ENCODE measurements at places on chromosomes 13 and 19.

DNA sequence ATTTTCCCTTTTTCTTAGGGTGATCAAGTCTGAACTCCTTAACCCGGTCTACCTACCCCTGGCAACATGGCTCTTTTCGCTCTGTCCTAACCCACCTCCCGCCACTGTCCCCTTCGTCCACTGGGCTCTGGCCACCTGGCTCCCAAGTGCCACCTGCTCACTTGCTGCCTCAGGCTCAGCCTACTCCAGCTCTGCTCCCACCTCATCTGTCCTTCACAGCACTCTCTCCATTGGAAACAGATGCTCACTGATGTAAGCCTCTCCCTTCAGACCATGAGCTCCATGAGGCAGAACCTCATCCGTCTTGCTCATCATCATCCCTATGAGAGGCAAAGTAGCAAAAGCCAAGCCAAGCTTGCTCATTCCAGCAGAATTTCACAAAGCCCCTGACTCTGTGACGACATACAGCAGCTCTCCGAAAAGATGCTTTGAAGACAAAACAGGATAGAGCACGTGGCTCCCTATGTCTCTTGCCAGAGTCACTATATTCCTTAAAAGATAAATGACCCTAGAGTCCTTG, 35.3 kb upstream of the AMER2 start:
- no peak for DNase-seq

DNA sequence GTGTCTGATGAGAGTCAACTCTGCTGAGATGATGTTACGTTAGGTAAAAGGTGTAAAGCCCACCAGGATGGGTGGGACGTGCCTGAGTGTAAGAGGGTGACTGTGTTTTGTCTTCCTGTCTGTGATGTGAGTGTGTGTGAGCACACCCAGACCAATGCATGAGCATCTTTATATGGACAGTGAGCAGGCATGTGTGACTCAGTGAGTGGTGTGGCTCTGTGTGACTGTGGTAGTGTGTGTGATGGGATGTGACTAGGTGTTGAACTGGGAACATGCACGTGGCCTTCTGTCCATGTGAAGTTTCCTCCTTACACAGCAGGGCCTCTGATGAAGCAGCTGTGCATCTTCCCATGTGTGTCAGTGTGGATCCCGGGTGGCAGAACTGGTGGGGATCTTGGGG, 17.8 kb upstream of the LGALS16 start:
- no peak for DNase-seq

DNA sequence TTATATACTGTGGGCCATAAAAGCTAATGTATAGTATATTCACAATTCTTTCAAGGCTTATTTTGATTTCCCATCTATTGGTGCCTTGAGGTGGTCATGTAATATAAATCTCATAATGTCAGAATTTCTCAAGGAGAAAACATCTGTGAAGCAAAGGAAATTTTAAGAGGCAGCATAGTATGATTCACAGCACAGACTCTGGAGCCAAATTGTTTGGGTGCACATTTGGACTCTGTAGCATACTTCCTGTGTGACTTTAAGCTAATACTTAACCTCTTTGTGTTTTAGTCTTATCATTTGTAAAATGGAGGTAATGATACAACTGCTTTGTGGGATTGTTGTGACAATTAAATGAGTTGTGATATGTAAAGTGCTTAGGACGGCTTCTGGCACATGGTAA, 67.6 kb downstream of the PIBF1 start:
- DNase-seq, result no peak

DNA sequence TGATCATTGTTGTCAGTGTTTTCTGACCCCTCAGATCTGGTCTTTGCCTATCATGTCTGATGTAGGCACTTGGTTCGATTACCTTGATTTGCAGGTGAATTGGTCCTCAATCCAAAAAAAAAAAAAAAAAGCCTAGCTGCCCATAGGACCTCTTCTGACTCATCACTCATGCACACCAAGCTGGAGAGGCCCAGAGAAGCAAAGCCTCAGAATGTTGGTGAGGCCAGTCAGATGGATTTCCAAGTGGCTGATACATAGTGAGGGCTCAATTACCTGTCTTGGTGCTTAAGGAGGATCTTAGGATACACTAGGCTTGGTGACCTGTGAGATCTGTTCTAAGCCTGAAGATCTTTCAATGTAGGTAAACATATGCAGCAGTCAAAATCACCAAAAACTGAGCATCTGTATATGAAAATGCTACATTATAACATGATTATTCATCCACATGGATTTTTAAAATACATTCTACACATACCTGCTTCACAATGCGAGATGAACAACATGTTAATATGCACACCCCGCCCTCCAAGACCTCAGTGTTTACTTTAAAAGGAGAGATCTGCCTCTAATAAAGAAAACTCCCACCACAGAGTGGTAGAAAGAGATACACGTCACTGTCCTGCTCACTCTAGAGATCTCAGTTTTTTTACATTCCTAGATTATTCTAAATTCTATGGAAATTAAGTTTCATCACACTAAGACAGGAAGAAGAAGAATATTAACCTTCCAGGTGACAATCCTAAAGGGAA, 79.9 kb upstream of the RAP2A start:
- DNase-seq, result no peak

GRCh38 chr19:45919678-45920077, 5.1 kb upstream of the NANOS2 start:
- no peak for DNase-seq

- DNase-seq, result no peak
Observed at GRCh38 chr13:80259159-80259558, 81.8 kb downstream of the SPRY2 start.

DNA sequence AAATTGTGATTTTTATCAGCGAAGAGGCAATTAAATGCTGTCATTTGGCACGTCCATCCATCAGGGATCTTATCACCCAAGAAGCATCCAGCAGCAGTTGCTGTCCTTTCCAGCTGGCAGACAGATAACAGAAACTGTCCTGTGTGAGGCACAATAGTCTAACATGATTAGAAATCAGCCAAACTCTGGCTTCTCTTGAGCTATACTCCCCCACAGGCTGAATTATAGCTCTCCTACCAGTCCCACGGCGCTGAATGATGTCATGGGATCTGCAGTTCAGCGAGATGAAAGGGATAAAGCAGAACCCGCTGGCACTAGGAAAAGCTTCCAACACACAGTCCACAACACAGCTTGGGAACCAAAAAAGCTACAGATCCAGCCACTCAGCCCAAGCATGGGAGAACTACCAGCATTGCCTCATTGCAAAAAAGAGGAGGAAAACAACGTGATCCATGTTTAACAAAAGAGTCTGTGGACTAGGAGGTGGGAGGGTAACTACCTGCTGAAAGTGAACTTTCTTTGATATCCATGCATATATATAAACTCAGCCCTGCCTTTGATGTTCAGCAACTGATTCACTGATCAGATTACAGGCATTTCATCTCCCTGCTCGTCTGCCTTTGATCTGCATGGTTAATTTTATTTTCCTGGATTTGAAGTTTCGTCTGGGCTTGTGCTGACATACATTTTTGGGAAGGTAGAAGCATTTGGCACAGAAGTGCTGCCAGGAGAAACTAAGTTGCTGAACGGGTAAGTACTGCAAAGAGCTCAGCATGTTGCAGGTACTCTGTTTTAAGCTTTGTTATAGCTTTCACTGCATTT, at the start of gene TNFRSF19:
TNFRSF19 (plus strand) TSS at position 314 of the 822 bp plus-strand sequence. CDS start 19,772 bp downstream, outside the sequence.
- no peak for DNase-seq

GRCh38 chr19:6733338-6734095, 3.9 kb downstream of the GPR108 start:
- DNase-seq, result no peak

DNA sequence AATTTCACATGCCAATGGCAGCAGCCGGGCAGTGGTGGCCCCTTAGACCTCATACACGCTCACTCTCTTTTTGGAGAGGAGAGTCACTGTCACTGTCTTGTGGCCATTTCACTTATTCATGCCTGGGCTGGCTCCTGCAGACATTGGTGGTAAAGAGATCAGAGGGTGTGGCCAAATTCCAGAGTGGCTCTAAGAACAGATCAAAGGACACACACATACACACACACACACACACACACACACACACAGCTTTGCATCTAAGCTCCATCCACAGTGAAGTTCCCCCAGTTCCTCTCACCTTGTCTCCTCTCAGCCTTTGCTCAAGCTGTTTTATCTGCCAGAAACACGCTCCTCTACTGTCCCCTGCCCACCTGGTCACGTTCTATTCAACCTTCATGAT, 46.5 kb upstream of the KPNA3 start:
- DNase-seq, result no peak

- no peak for DNase-seq
Observed at GRCh38 chr13:59276436-59276835, 887.3 kb downstream of the DIAPH3 start.

GRCh38 chr13:41827507-41828213, 133.2 kb downstream of the VWA8 start:
- no peak for DNase-seq

GRCh38 chr13:98360545-98360944, 183.5 kb upstream of the RNF113B start:
- DNase-seq, result no peak

GRCh38 chr19:56986386-56986785, 133.4 kb upstream of the USP29 start:
- DNase-seq, result no peak

DNA sequence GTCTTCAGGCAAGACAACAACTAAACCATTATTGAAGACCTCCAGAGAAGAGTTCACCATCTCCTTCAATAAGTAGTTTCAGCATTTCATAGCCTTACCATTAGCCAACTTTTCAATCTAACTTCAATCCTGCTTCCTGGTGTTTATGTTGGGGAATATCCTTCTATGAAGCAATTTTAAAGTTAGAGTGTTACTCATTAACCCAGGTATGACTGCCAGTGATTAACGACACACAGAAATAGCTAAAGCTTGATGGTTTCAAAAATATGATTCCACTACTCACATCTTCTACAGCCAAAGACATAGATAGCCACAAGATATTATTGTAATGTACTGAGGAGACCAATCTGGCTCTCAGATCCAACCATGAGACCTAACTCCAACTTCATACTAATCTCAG, 403.2 kb downstream of the EFNB2 start:
- DNase-seq, result no peak

GRCh38 chr13:34412817-34413375, 529.2 kb upstream of the NBEA start:
- DNase-seq, result no peak

DNA sequence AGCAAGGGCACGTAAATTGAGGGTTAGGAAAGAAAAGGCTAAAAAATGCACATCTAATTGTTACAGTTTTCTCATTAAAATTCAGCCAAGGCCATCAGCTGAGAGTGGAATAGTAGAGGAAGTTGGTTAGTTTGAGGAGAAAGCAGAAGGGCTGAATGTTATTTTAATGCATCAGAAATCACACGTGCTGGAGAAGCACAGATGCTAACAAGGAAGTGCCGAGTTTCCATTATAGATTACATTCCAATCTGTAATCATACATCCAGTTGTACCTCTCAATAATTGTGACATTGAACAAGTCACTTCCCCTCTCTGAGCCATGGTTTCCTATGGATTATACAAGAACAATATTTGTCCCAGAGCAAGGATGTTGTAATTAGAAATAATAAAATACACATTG, 25.1 kb downstream of the FPR3 start:
- no peak for DNase-seq

DNA sequence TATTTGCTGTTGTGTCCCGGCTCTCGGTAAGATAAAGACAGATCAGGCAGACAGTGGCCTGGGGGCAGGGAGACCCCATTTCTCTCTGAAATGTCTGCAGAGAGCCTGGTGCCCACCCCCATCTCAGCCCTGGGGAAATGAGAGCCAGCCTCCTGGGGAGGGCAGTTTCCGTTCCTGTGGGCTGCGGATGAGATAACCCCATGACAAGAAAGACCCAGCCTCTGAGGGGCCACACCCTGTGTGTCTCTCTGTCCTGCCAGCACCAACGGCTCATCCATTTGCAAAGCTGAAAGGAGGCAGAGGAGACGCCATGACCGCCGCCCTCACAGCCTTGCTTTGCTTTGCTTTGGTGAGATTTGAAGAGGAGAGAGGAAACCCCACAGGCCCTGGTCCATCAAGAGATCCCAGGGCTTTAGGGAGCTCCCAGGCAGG, 28.1 kb upstream of the KIR3DL3 start:
- no peak for DNase-seq

DNA sequence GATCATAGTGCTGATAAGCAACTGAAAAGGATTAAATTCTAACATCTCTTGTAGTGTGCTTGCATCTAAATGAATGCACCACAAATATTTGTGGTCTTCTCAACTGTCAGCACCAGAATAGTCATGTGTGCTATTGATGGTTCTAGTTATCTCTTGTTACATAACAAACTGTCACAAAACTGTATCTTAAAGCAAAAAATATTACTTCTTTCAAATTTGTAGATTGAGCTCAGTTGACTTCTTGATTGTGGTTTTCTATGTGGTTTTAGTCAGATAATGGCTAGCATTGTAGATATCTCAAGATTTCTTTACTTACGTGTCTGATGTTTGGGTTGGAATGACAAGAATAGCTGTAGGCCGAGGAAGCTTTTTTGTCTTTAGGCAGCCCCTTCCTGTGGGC, 431.3 kb downstream of the SLITRK6 start:
- DNase-seq, result no peak

- DNase-seq, result no peak
Observed at GRCh38 chr13:31236211-31236786, 36.5 kb downstream of the B3GLCT start.

GRCh38 chr19:10553943-10554381, 10.3 kb downstream of the ATG4D start:
- DNase-seq, result no peak

GRCh38 chr19:982567-983170, 1.5 kb upstream of the WDR18 start:
- DNase-seq, result no peak

DNA sequence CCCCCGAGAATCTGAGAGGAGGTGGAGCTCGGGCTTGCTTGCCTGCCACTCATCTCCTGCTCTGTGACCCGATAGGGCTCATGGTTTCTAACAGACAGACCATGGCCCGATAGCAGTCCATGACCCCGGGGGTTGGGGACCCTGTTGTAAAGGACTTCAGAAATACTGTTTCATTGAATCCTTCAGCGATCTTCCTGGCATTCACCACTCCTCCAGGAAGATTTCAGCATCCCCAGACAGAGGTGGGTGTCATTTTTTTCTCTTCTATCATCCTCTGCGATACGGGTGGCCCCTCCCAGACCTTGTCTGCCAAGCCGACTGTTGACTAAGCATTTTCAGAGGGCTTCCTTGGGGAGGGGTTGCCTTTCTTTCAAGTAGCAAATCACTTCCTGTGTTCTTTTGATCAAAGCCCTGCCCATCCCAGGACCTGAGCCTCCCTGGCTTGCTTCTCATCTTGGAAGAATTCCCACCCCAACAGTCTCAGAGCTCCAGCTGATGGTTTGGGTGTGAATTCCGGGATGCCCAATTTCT, 1.7 kb downstream of the MYO1F start:
- DNase-seq, result no peak

GRCh38 chr13:46313432-46314257, 73.4 kb downstream of the RUBCNL start:
- no peak for DNase-seq

Data from vagina (tissue), 2 donors.